ENCODE measurements at places on chromosomes 2 and 18.

DNA sequence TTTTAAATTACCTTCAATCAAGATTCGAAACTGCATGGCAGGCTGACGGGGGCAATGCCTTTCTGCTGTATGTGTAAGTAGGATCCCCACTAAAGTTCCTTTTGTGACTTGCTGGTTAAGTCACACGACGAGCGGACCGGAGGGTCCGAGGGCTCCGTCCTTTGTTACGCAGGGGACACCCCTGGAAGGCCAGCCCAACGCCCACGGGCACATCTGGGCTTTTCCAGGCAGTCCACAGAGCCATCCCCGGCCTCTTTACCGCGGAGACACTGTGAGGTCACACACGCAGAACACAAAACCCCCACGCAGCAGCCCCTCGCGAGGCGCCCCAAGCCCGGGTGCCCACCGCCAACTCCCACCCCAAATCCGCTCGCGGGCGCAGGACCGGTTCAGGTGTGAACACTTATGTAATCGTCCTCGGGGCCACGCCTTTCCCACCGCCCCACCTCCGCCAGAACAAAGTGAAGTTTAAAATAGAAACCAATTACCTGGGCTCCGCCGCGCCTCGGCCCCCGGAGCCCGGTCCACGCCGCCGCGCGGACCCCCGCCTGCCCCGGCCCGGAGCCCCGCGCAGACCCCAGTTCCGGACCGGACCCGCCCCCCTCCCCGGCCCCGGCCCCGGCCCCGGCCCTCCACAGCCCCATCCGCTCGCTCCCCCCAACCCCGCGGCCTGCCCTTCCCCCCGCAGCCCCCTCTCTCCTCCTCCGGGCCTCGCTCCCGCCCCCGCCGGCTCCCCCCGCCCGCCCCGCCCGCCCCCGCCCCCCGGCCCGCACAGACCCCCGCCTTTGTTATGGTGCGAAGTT, 4.2 kb downstream of the ZNF516 start:
- no peak for DNase-seq

- no peak for DNase-seq
These were observed 365.5 kb upstream of the KLHL29 start for GRCh38 chr2:23019476-23019875.

GRCh38 chr2:41872646-41873045, 175.2 kb upstream of the PKDCC start:
- DNase-seq: peak; percentile 88

- no peak for DNase-seq
These were observed 1620.9 kb upstream of the NXPH2 start for GRCh38 chr2:140401056-140401455.

DNA sequence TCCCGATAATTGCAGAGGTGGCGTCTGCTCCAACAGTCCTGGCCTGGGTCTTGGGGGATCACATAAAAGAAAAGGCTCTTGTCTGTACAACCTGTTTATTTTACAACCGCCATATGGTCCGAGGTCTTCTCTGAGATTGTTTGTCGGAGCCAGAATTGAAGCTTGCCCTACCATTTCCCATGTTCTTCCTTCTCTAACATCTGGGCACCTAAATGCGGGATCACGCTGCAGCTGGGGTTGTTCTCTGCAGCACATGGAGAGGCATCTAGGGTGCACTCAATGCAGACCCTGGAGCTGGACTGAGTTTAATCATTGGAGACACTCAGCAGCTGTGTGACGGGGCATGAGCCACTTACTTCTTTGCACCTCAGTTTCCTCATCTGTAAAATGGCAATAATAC, 107.7 kb downstream of the ACKR3 start:
- DNase-seq: no peak

Data from fibroblast of skin of scalp (primary cell).